ENCODE measurements at places on chromosomes 7 and 10. TPM values are rescaled to one million over a fixed set of nuclear protein-coding genes. Genes with fewer than 3 reads are reported as not detected.

DNA sequence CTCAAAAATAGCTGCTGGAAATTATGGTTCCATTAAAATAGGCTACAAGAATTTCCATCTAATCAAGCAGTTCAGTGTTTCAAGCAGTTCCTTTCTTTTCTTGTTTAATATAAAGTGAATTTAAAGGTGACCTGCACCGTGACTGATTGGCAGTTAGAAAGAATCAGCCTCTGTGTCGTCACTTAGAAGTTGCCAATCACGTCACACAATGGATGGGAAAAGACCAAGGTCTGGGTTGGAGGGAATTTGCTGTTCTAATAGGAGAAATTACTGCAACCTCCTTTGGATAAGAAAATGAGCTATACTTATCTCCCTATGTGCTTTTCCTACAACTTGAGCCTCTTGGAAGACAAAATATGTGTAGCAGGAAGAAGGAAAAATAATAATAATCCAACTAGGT lies 219.4 kb upstream of the KMT2E start:
- DNase-seq, result no peak

Gene FAM200A
- total RNA-seq, result 2.6 TPM

GRCh38 chr10:42734536-42734935 lies 48.1 kb upstream of the BMS1 start:
- no peak for DNase-seq

DNA sequence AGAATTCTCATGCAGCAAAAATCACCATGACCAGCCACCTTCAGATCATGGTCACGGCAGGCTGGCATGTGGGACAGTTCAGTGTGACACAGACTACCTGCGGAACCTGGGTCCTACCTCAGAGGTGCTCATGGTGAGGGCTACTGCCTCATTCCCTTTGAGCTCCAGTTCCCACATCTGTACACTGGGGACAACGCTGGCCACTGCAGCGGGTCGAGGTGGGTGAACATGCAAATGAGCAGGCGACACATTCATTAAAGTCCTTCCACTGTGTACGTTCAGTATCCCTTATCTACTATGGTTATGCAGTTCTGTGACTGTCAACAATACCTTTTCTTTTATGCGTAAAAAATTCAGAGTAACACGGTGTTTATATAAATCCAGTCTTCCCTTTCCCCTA lies 218.7 kb upstream of the AOAH start:
- DNase-seq, result no peak

GRCh38 chr7:35749556-35749955 lies 51.3 kb upstream of the SEPTIN7 start:
- no peak for DNase-seq

DNA sequence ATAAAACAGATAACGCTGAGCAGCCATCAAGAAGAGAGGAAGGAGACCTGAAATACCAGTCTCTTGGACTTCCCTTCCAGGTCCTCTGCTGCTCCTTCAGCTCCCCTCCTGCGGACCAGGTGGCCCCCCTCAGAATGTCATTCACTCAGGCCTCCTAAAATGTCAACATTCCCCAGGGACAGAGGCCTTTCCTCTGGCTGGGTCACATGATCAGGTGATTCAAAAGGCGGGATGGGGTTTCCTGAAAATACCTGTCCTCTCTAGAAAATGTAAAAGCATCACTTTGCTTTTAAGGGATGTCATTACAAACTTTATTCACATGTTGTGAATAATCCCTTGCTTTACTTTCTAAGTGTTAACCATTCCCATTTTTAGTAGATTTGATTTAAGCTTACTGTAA lies 311.1 kb downstream of the INHBA start:
- no peak for DNase-seq

DNA sequence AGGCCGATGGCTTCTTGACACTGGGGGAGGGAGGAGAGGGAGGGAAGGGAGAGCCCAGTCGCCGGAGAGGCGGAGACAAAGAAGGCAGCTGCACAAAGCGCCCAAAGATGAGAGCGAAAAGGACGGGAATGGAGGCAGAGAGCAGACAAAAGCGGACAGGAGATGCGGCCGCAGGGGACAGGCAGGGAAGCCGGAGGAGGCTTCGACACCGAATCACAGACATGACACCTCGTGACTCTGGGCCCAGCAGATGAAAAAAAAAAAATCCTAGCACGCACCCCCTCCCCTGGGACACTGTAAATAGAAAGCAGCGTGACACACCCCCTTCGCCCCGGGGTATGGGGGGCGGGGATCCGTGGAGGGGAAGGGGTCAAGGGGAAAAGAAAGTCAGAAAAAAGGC lies 976 bp downstream of the NAT16 start:
- no peak for DNase-seq

- no peak for DNase-seq
These were observed 451.1 kb upstream of the ZMIZ1 start for GRCh38 chr10:78617631-78618030.

- no peak for DNase-seq
These were observed 458.8 kb upstream of the GHITM start for GRCh38 chr10:83680470-83680891.

DNA sequence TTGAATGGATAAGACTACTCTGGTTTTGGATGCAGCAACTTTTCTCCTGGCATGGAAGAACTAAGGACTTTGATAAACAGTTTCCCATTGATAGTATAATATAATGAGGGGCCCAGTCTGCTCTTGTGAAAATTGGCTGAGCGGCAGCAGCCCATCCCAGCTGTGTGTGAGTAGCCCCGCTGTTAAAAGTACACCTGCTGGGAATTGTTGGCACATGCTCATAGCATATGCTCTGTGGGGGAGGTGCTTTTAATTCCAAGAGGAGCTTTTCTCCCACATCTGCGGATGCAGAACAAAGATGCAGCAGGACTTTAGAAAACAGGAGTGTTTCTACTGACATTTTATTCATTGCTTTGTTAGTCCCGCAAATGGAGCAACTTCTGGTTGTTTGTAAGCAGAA lies 19.0 kb downstream of the SRI start:
- DNase-seq, result no peak

DNA sequence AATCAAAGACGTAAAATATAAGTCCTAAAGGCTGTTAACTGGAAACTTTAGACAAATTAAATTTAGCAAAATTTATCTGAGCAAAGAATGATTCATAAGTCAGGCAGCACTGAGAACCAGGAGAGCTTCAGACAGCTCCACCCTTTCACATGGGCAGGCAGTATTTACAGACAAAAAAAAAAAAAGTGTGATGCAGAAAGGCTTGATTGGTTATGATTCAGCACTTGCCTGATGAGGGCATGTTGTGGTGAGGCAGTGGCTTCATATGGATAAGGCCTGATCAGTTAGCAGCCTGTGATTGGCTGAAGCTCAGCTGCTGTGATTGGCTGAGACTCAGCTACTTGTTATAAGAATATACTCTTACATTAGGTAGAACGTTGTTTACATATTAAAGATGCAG lies 495.4 kb upstream of the POM121L12 start:
- no peak for DNase-seq

Gene TFEC
- total RNA-seq, result 5.6 TPM

Gene OR6B1
- not detected for total RNA-seq

DNA sequence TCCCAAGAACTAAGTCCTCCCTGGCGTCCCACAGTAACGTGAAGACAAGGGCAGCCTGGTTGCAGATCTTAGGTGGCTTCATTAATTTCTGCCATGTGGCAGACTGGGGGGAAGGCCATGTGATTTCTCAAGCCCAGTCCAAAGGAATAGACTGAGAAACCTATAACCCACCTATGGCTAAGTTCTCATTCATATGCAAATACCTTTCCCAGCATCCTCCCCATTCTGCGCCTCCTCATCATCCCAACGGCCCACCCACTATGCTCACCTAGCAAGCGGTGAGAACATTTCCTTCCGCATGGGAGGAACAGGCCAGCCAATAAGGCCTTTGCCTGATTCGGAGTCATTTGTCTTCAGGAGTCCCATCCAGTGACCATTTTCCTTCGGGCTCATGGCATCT lies 8.2 kb upstream of the CLEC2L start:
- DNase-seq, result no peak

GRCh38 chr10:91344117-91344856 lies 65.9 kb upstream of the HECTD2 start:
- DNase-seq, result no peak

Gene AMZ1
- total RNA-seq, result 0.16 TPM

Gene FBH1
- total RNA-seq, result 109 TPM

Gene SFMBT2
- 32.8 TPM for total RNA-seq

DNA sequence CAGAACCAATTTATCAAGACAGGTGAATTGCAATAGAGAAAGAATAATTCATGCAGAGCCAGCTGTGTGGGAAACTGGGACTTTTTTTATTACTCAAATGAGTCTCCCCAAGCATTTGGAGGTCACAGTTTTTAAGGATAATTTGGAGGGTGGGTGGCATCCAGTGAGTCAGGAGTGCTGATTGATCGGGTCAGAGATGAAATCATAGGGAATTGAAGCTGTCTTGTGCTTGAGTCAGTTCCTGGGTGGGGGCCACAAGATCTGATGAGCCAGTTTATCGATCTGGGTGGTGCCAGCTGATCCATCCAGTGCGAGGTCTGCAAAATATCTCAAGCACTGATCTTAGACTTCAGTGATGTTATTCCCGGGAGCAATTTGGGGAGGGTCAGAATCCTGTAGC lies 9.9 kb upstream of the MYO1G start:
- no peak for DNase-seq
